Fibroblast of the aortic adventitia (primary cell): ENCODE measurements at places on chromosomes 7 and 10. TPM values are rescaled to one million over a fixed set of nuclear protein-coding genes. Genes with fewer than 3 reads are reported as not detected.

NPFFR1 gene
- not detected in 2 replicates for total RNA-seq

NEUROD6 gene
- total RNA-seq = not detected in 2 replicates

C10orf53 gene
- not detected in 2 replicates for total RNA-seq

WDR86 gene
- total RNA-seq = 0.45 and 17.7 TPM in 2 replicates

TRIM4 gene
- 26.3 and 34.8 TPM in 2 replicates for total RNA-seq

AGAP4 gene
- 2.9 and 3.5 TPM in 2 replicates for total RNA-seq

OR6V1 gene
- total RNA-seq = not detected in 2 replicates

SLC29A3 gene
- total RNA-seq = 1.2 and 2.8 TPM in 2 replicates
